ENCODE measurements at places on chromosomes 6 and 20.

DNA sequence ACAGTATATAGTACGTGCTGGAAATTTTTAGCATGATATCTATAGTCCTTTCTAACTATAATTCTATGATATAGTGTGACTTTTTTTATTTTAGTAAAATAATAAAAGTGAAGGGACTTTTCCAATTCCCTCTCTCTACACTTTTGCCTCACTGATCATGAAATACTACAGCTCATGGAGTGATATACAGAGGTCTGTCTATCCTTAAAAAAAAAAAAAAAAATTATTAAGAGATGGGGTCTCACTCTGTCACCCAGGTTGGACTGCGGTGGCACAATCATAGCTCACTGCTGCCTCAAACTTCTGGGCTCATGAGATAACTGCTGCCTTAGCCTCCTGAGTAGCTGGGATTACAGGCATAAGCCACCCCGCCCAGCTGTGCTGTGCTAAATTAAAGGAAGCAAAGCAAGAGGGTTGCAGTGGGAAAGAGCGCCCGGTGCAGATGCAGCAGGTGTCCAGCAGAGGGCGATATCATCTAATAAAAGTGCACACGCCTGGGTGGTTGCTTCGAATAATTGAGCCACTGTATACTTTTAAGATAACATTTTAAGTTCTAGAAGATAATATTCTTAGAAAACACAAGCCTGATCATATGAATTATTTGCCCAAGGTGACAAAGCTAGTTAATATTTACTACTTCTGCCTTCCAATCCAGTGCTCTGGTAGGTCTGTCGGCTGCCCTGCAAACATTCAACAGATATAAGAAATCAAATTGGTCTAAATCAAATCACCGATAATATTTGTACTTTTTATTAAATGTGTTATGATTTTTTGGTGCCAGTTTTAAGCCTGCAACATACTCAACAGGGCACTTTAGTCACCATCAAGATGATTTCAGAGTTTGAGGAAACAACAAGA is 94.9 kb upstream of the NT5E start:
- DNase-seq: peak; percentile 79

- no peak for DNase-seq
These were observed 35.2 kb downstream of the DOK5 start for GRCh38 chr20:54510541-54511129.

DNA sequence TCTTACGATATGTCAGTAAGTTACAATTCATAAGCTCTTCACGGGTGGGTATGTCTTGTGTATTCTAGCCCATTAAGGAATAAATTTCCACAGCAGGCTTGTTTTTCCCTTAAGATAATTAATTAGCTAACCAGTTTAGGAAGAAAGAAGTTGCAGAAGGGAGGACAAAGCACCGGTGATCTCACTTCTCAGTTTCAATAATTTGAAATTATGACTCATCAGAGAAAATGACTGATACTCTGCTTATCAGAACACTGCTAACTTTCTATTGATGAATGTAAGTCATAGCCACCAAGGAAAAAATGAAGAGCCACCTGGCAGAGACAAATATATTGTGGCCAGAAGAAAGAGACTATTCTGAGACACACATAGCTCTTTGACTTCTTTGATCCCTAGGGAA is 35.0 kb upstream of the ENTPD6 start:
- DNase-seq: no peak

DNA sequence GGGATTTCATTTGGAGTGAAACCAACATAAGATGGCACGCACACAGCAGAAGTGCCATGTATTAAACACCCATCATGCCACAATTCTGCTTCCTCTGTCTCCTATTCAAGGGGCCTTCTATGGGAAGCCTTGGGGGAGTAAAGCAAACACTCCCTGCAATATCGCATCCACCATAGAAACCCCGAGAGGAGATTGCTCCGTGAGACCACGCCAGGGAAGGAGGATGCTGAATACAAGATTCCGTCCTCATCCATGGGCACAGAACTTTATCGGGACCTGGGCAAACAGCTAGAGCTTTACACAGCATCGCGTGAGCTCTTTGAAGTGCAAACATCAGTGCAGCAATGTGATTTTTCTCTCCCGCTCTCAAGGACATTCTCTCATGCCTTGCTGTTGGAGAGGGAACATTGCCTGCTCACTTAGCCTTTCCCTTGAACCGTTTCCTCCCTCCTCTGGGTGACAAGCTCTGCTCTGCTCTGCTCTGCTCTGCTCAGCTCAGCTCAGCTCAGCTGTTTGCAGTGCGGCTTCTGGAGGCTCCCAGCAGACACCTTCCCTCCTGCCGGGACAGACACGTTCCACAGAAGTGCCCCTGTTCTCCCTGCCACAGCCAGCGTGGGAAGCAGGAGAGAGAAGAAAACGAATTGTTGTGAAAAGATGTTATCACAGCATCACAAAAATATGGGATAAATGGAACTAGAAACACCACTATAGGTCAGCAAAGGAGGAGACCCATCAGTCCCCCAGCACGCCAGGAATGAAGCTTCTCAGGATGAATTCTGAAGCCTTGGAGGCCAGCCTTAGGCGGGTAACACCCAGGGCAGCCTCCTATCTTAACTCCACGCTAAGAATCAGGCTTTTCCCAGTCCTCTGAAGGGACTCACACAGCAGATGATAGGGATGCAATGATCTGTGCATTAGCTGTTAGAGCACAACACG is 48.2 kb downstream of the RNASET2 start:
- no peak for DNase-seq

- no peak for DNase-seq
These were observed 380.3 kb downstream of the CDH26 start for GRCh38 chr20:60338556-60338955.

DNA sequence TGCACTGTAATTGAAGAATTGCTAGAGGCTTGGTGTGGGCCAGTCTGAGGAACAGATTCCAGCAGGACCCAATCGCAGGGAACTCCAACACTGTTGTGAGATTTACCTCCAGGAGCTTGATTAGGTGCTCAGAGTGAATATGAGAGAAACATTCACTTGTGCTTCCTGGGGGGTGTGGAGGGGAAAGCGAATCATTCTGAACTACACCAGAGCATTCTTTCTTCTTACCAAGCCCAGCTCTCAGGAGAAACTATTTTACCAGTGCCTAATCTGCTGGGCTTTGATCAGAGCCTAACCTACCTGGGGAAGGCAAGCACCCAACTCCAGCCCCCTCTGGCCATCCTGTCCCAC is 7.4 kb upstream of the SIRPB1 start:
- DNase-seq: no peak
